ENCODE measurements at places on chromosomes 5 and 9. TPM values are rescaled to one million over a fixed set of nuclear protein-coding genes. Genes with fewer than 3 reads are reported as not detected.
A peak's percentile ranks its signal among the peaks of the same experiment; 100 is the strongest.

The CD72 gene
- total RNA-seq: 0.51 TPM

The LMX1B gene
- total RNA-seq: 0.52 TPM

The C5 gene
- 0.65 TPM for total RNA-seq

The COL5A1 gene
- 16.0 TPM for total RNA-seq

- no peak for DNase-seq
These were observed 511.5 kb downstream of the FOXD4L5 start for GRCh38 chr9:64773491-64773931.

- no peak for DNase-seq
These were observed 16.4 kb downstream of the TLR4 start for GRCh38 chr9:117720555-117720954.

GRCh38 chr5:134533115-134533815, 7.8 kb downstream of the JADE2 start:
- DNase-seq: no peak

DNA sequence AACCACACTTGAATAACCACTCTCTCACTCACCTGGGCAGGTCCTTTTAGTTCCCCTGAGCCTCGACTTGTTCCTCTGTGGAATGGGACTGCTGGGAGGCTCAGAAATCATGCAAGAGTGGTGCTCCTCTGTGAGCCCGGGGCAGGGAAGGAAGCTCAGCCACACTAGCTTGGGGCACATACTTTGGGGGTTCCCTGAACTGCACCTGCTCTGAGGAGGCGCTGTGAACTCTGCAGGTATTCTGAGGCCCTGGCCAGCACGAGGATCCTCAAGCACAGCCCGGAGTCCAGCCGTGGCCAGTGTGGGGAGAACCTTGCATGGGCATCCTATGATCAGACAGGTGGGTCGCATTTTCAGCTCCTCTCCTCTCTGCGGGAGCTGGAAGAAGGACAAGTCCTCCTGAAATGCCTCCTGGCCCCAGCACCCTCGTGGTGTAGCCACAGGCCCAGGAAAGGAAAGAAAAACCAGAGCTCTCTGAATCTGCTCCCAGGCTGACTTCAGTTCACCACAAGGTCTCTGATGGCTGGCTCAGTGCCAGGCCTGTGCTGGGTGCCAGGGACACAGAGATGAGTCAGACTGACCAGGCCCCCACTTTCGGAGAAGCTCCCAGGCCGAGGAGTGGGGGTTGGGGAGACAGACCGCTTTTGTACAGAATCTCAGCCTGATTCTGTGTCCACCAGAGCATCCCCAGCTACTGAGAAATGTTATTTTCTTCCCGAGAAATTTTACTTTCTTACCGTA, 11.9 kb downstream of the GLIPR2 start:
- peak; percentile 74 for DNase-seq

DNA sequence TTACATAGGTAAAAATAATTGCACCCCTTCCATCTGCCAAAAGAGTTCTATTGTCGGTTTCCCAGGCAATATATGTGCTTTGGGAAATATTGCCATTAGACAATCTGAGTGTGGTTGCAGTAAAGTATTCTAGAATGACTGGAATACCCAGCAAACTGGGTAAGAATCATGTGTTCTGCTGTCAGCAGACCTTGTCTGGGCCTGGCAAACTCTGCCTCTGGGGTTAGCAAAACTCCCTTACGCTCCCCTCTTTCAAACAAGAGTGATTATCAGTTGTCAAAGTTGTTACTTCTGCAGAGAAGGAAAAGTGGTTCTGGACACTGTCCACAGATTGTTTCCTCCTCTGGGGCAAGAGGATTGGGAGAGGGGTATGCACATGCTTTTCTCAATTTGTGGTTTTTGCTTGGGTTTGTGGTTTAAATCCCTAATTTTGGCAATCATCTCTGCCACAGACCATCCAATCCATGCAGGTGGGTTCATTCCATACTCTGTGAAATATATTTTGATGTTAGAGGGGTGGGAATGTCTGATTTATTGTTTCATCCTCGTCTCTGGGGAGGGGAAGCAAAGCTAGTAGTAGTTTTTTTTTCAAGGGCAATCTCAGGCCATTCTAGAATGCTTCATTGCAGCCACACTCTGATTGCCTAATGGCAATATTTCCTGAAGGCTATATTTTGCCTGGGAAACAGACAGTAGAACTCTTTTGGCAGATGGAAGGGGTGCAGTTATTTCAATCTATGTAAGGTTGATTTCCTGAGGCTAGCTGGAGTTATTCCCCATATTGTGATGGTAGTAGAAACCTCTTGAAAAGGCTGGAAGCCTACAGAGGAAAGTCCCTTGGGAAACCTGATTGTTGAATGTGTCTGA, 24.0 kb upstream of the TNFSF15 start:
- no peak for DNase-seq

- no peak for DNase-seq
These were observed 45.5 kb upstream of the CPLX2 start for GRCh38 chr5:175825893-175826292.

DNA sequence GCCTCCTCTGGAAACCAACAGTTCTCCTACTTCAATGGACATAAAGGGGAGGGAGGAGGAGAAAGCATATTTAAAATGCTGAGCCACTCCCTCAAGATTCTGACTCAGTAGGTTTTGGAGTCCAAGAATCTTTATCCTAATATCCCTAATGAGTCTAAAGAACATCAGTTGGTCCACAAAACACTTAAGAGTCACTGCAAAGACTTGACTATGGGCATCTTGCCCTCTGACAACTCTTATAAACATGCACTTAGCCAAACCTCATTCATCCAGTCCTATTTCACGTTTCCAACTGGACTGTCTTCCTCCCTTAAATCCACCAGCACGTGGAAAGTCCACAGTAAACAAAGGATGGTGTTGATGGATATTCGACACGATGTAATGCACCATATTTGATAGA, 172.5 kb downstream of the FAM114A2 start:
- no peak for DNase-seq

DNA sequence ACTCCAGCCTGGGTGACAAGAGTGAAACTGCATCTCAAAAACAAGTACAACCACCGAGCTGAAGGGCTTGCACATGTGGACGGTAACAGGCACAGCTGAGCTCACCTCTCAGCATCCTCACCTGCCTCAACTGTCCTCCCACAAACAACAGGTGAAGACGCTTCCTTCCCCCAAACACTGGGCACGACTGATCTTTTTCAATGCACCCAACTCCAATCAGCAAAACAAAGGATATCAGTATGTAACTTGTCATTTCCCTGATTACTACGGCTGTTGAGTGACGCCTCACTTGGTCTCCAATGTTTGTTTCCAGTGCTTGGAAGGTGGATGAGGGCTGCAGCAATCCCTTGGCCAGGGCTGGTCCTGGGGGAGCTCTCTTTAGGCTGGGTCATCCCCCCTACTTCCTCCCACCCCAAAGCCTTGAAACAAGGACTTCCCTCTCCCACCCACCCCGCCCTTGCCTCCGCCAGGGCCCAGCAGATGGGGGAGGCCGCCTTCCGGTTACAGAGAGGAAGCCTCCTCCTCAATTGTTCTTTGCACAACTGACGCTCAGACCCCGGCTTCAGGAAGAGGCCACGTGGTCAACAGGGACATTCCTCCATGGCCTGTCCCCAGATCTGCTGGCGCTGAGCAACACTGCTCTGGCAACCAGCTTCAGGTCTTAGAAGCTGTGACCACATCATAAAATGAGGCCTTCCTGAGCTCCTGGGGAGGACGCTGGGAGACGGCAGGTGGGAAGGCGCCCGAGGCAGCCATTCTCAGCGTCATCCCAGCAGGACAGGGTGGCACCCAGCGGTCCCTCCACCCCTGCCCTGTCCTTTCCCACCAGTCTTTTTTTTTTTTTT, 5.9 kb downstream of the FAM78A start:
- DNase-seq: no peak

GRCh38 chr5:34490506-34491250, 165.4 kb upstream of the RAI14 start:
- DNase-seq: no peak

GRCh38 chr9:93031629-93032430, 26.7 kb upstream of the SUSD3 start:
- no peak for DNase-seq

DNA sequence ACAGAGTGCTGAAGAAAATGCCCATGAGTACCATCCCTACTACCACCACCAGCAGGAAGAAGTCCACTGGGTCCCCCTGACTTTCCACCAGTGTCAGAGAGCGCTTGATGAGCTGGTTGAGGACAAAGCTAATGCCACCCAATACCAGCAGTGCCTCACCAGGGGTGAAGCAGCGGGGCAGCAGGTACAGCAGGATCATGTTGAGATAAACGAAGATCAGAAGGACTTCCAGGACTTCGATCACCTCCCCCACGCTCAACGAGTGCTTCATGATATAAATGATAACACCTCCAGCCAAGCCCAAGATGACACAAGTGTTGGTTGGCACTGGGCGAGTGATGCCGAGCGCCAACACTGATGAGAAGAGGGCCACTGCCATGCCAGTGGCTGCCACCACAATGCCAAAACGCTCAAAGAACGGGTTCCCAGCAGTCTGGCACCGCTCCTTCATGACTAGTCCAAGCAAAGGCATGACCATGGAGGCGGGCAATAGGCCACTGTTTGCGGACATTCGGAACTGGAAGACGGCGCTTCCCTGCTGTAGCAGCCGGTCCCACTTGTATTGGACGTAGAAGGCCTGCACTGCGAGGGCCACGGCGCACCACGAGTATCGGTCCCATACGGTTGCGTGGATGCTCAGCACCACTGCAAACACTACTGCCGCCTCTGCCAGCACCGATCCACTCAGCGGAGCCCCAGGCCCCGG, 679 bp downstream of the DOLK start:
- no peak for DNase-seq

- DNase-seq: no peak
These were observed 577 bp downstream of the TUT7 start for GRCh38 chr9:86353655-86354010.

Data from epithelial cell of proximal tubule (primary cell).